Vagina (tissue), 2 donors: ENCODE measurements at places on chromosomes 7 and 10. TPM values are rescaled to one million over a fixed set of nuclear protein-coding genes. Genes with fewer than 3 reads are reported as not detected.

- DNase-seq, result no peak
Observed at GRCh38 chr7:46146454-46147255, 225.6 kb upstream of the IGFBP3 start.

- no peak for DNase-seq
Observed at GRCh38 chr10:130455791-130456190, 319.6 kb downstream of the GLRX3 start.

DNA sequence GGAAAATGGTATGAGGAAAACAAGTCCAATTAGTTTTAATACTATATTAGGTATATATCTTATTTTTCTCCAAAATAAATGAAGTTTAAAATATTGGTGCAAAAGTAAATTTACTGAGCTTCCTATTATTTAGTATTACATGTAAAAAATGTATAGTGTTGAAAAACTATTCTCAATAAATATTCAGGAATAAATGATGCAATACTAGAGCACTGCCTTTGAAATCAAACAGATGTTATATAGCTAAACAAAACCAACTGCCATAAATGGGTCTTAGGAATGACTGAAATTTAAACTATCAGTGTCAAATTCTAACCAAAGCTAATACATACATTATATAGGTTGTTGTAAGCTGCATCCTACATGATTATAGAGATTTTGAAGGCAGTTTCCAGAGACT, 1434.0 kb upstream of the LRRTM3 start:
- DNase-seq, result no peak

DNA sequence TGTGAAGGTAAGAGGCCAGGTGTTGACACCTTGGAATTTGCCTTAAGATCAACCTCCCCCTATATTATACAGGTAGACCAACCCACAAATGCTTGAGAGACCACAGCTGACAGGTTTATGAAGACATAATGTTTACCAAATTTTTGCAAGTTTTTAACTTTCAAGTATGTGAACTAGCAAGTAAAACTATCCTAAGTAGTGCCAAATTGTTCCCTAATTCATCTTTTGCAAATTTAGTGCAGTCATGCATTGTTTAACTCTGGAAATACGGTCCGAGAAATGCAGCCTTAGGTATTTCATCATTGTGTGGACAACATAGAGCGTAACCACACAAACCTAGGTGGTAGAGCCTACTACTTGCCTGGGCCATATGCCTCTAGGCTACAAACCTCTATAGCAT, 10.7 kb downstream of the UPP1 start:
- DNase-seq, result no peak

DNA sequence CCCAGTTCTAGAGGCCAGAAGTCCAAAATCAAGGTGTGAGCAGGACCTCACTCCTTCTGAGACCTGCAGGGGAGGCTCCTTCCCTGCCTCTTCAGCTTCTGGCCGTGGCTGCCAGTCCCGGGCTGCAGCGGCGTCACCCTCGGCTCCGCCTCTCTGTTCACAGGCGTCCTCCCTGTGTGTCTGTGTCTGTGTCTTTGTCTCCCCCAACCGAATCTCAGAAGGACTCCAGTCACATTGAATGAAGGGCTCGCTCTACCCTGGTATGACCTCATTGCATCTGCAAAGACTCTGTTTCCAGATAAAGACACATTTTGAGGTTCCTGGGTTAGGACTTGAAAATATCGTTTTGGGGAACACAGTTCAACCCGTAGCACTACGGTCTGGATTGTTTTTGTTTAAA, 33.1 kb upstream of the GALNT11 start:
- DNase-seq, result no peak

DNA sequence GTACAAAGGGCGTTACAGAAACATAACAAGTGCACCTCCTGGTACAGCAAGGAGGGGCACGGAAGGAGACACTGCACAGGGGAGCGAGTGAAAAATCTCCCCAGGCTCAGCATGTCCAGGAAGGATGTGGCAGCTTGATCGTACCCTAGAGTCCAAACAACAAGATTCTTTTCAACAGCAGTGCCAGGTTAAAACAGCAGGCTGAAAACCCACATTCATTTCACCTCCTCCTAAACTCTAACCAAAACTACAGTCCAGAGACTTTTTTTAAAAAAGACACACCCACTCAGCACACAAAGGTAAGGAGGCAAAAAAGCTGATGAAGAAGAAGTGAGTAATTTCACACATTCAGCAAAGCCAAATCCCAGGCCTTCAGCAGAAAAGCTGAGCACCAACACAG, 138.8 kb downstream of the SFMBT2 start:
- no peak for DNase-seq

DNA sequence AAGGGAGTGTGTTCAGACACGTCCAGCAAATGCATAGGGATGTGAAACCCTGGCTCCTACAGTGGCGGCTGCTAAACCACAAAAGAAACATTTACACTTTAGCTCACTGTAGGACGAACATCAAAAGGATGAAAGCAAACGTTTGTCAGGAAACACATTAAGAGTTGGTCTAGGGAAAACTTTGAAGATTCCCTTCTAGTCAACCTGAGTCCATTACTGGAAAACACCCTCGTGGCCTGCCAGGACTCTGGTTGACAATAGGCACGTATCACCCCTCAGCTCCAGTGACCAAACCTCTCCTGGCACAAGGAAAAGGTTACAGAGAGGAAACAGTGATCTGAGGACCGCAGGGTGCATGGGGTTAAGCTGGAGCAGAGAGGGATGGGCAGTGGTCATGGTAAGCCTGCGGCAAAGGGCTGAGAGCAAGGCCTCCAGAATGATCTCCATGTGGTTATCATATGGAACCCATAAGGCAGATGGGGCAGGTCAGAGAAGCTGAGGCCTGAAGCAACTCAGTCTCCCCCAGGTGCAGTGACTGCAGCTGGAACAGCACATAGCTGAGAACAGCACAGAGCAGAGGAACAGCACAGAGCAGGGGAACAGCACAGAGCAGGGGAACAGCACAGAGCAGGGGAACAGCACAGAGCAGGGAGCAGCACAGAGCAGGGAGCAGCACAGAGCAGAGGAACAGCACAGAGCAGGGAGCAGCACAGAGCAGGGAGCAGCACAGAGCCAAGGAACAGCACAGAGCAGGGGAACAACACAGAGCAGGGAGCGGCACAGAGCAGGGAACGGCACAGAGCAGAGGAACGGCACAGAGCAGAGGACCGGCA, 49.9 kb downstream of the CHST15 start:
- DNase-seq, result no peak

GHRHR gene
- total RNA-seq, result not detected

KBTBD2 gene
- 30.0 TPM for total RNA-seq

NRBF2 gene
- total RNA-seq, result 16.5 TPM

WBP1L gene
- 80.8 TPM for total RNA-seq

LIPN gene
- total RNA-seq, result not detected

LRRC61 gene
- 14.0 TPM for total RNA-seq
